ENCODE measurements at places on chromosomes 3 and 15.

DNA sequence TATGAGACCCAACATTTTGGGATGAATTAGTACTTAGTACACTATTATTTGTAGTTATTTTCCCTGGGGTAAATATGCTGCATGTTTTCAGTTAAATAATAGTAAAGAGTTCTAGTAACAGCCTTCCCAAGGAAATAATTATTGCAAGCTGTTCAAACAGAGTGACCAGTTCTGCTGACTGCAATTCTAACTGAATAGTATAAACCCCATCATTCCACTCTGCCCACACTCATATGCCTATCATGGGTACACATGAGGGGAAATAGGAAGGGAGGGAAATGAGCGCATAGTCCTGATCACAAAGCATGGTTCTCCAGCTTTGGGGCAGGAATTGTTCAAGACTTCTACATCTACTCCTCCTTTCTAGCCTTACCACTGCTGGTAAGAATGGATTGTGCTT lies 18.7 kb downstream of the UQCC5 start:
- DNase-seq: no peak

- DNase-seq: no peak
These were observed 14.8 kb downstream of the HTR3C start for GRCh38 chr3:184067573-184068055.

GRCh38 chr15:64152507-64153387 lies 1.2 kb downstream of the SNX22 start:
- DNase-seq: no peak

DNA sequence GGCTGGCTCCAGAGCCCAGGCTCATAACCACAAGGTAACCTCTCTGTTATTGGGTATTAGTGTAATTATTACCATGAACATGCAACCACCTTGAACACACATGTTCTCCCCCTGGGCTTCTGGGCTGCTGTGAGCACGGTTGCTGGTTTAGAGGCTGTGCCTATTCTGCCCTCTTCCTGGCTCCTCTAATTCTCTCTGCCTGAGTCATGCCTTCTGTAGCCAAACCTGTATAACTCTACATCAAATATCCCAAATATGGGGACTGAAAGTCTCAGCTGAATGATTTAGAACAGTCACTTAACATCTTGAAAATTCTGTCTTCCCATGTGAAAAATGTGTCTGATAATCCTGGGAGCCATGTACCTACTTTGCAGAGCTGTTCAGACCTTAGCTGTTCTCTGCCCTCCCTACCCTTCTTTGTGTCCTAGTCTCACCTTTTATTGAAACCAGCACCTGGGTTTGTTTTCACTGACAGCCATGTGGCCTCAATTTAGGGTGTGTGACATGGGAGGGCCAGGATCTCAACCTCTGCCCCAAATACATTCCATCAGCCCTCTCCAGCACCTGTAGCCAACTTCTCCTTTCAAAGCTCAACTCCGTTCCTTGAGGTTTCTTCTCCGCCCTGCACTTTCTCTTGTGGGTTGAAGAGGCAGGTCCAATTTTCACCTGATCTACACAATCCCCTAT lies 60.7 kb downstream of the PDZRN3 start:
- DNase-seq: no peak

GRCh38 chr3:43632269-43632733 lies 10.5 kb upstream of the ANO10 start:
- DNase-seq: no peak

GRCh38 chr3:127373441-127374085 lies 85.7 kb upstream of the PRR20G start:
- DNase-seq: no peak

DNA sequence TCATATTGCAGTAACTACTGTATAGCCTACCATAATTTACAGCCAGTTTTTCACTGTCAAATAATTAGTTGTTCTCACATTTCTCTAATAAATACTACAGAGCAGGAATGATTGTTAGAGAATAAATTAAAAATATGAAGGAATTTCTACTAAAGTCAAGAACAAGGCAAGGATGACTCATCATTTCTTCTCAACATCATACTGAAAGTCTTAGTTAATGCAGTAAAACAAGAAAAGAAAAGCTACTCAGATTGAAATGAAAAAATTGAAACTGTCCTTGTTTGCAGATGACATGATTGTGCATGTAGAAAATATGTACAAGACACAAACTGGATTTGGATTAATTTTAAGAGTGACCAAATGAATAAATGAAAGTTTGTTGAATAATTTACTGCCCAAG lies 608.2 kb downstream of the NSUN3 start:
- DNase-seq: no peak

DNA sequence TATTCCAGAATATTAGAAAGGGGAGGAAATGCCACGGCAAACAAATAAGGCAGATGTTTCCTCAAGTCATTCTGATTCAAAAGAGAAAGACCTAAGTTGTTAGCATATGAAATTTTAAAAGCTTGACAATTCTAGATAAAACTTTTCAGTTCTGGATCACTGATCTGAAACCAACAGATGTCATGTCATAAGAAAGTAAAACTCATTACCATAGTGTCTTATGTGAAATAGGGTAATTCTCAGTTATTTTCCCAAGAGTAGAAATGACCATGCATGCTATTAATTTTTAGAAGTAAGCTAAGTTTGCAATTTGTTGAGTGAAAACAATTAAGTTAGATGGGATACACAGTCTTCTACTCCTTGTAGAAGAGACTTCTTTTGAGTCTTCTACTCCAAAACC lies 630.3 kb downstream of the NAALADL2 start:
- no peak for DNase-seq

DNA sequence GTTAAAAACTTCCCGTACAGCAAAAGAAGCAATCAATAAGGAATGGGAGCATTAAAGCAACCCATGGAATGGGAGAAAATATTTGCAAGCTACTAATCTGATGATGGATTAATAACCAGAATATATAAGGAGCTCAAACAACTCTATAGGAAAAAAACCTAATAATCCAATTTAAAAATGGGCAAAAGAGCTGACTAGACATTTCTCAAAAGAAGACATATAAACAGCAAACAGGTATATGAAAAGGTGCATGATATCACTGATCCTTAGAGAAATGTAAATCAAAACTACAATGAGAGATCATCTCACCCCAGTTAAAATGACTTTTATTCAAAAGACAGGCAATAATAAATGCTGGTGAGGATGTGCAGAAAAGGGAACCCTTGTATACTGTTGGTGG lies 52.7 kb upstream of the POU1F1 start:
- no peak for DNase-seq

DNA sequence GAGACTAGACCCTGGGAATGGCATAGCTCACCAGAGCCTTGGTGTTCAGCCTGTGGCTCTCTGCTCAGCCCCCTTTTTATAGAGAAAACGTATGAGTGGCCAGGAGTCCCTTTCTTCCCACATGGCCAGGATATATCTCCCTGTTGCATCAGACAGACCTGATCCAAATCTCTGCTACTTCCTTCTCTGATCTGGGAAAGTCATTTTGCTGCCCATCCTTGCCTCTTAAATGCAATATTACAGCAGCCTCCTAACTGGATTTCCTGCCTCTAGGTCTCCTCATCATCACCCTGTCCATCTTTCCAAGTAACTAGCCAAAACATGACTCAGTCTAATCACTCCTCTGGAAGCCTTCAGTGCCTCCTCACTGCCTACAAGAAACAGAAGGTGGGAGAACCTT lies 42.9 kb downstream of the CTDSPL start:
- DNase-seq: no peak

- peak; percentile 78 for DNase-seq
These were observed 56.1 kb downstream of the SLCO3A1 start for GRCh38 chr15:91909574-91909973.

DNA sequence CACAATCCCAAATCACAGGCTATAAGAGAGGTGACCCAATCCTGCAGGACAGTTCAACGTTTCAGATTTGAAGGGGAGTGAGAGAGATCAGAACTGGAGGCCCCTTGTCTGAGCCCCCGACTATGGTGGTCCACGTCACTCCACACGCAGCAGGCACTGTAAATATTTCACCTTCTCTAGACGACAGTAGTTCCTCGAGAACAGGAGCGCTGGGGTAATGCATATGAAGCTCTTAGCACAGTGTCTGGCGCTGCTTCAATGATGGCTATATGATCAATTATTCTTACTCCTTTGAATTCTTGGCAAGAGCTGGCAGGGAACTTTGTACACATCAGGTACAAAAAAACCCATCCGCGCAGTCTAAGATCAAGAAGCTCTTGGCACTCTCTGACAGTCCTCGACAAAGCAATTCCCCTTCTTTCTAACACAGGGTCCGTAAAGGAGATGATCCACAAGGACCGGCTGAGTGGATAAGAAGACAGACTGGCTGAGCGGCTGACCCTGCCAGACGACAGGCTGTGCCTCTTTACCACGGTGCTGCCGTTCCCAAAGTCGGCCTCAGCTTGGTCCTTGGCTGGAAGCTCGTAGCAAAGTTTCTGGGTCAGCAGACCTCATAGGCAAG lies 522 bp upstream of the NRROS start:
- peak; percentile 49 for DNase-seq

DNA sequence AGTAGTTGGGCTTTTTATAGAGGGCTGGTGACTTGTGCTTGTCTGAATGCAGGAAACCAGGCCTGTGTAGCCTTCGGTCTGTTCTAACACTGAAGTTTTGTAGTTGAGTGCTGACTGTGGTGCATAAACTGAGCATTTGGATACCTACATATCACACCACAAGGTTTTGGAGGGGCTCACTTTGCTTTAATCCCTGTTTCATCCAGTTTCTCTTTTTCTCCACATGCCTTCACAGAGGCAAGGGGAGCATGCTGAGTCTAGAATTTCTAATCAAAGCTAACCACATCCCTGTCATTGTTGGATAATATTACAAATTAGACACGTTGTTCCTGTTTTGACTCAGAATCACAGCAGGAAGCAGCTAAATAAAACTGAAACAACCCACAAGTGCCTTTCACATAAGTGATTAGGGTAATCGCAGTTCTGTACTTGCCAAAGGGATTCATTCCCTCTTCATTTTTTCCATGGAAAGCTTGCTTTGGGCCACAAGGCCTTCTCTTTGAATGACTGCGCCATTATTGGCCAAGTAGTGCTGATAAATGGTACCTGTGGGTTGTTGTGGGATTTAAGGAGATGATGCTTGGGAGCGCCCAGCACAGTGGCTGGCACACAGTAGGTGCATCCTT lies 48.9 kb downstream of the TGFBR2 start:
- no peak for DNase-seq

DNA sequence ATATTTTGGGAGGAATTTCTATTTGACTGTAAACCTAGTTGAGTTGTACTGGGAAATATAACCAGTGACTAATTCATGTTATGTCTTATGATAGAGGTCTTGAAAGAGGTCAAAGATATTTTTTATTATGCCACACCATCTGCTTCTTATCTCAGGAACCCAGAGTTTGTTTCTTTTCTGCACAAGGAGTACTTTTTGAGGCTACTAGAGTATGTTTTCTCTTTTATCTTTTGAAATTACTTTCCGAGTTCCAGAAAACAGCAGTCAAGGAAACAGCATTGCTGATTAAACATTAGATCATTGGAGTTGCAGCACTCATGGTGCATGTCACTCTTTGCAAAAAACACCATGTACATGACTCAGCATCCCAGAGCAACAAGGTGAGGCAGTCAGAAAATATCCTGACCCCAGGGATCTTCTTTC lies 645.8 kb upstream of the NR2F2 start:
- no peak for DNase-seq

DNA sequence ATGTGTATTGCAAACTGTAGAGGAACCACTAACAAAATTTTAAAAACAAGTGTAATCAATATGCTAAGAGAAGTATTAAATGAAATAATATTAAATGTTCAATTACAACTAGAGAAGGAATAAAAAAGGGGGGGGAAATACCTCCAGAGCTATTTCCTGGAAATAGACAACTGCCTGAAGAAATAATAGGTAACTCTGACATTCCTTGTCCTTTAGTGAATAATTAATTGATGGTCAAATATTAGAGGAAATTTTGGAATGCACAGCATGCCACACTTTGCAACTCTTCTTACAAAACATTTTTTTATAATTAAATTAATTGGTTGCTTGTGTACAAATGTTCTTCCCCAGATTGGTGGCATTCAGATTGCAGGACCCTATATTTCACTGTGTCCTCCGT lies 342.6 kb upstream of the COL8A1 start:
- no peak for DNase-seq

DNA sequence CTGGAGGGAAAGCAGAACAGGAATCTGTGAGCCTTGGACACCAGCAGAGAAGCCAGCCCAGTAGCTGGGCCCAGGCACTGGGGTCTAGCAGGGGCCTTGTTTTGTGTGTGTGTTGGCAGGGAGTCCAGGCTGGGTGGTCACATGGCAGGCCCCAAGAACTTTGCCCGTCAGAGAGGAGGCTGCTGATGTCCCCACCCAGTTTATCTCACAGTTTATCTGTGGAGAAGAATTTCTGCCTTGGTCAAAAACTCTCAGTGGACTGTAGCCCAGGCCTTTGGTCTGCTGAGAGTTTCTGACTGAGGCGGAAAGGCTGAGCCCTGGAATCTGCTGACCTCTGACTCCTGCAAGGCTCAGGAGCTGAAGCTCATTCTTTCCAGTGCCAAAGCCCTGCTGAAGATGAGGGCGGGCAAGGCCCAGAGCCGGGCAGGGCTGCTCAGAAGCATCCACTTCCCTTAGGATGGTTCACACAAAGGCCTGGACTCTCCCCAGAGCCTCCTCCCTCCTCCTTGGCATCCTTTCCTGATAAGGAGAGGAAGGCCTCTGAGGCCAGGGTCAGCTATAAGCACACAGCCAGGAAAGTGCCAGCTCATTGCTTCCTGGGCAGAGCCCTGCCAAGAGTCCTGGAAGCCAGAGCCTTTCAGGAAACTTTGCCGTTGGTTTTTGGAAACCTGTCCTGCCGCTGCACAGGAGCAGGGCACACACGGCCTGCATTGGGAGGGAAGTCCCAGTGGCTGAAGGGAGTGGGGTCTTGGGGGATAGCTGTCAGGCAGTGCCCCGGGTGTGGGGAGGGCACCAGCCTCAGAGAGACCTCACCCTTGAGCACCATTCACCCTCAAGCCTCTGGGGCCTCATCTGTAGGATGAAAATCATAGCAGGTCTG lies 37.2 kb upstream of the SLCO2A1 start:
- no peak for DNase-seq

DNA sequence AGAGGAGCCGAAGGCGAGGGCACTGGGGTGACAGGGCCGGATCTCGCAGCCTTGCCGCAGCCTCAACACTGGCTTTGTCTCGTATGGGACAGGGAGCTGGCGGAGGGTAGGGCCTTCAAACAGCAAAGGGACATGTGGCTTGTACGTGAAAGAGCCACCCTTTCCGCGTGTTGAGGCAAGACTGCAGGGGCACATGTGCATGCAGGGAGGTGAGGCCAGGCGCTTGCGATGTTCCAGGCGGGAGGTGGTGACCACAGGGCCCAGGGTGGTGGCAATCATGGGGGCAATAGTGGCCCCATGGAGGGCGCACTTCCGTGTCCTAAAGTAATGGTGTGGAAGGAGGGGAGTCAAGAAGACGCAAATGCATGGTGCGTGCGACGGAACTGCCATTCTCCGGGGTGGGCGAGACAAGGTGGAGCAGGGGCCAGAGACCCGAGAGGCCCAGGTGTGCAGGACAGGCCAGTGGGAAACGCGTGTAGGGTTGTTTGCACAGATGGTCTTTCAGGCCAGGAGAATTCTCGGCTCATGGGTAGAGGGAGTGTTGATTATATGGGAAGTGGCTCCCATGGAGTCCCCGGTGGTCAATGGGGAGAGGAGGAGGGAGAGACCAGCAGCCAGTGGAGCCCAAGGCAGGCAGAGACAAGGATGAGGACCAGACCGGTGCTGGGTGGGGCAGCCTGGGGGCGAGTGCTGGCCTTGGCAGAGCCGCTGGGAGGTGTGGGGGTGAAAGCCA lies 45.8 kb upstream of the PCSK6 start:
- DNase-seq: no peak

- no peak for DNase-seq
These were observed 287.0 kb downstream of the TLE3 start for GRCh38 chr15:69810431-69811354.

All from NCI-H187 (cell line).